Stimulated activated CD8-positive, alpha-beta memory T cell treated with anti-CD3 and anti-CD28 coated beads, Interleukin-4, amount 100 ng/mL, for 1 hour (primary cell): ENCODE measurements at places on chromosomes 5 and 9.

GRCh38 chr5:8751971-8752370 lies 793.9 kb downstream of the SEMA5A start:
- DNase-seq, result no peak

DNA sequence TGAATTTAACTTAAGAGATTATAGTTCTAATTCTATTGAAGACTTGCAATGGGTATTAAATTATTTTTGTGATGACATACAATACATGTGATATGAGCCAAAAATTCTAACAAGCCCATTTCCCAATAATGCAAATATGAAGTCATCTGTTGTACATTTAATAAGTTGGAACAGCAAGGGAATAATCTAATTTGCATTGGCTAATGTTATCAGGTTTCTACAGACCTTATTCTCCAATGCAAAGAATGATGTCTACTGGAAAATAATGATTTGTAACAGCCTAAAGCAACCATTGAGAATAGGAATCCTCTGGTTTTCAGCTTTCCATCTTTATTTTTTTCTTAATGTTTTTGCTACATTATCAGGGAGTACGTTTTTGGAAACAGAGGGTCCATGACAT lies 89.1 kb upstream of the MINAR2 start:
- DNase-seq, result no peak

DNA sequence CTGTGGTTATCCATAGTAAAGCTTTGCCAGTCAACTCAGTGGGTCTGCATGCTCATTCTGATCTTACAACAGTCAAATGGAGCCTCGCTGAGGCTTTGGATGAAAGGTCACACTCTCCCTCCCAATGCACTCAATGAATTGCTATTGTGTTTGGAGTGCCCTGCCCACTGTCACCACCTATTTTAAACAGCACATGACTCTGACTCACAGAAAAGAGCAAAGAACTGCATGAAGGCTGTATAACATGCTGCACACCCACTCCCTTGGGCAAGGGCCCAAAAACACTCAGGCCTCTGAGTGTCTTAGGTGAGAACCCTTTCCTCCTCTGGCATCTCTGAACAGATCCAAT lies 118.7 kb upstream of the CCDC112 start:
- DNase-seq, result no peak

GRCh38 chr5:73031839-73032238 lies 76.0 kb downstream of the FCHO2 start:
- DNase-seq, result no peak

- DNase-seq, result no peak
Observed at GRCh38 chr5:139146809-139147482, 51.2 kb downstream of the SIL1 start.

- DNase-seq, result no peak
Observed at GRCh38 chr9:131997779-131998178, 81.9 kb downstream of the MED27 start.

DNA sequence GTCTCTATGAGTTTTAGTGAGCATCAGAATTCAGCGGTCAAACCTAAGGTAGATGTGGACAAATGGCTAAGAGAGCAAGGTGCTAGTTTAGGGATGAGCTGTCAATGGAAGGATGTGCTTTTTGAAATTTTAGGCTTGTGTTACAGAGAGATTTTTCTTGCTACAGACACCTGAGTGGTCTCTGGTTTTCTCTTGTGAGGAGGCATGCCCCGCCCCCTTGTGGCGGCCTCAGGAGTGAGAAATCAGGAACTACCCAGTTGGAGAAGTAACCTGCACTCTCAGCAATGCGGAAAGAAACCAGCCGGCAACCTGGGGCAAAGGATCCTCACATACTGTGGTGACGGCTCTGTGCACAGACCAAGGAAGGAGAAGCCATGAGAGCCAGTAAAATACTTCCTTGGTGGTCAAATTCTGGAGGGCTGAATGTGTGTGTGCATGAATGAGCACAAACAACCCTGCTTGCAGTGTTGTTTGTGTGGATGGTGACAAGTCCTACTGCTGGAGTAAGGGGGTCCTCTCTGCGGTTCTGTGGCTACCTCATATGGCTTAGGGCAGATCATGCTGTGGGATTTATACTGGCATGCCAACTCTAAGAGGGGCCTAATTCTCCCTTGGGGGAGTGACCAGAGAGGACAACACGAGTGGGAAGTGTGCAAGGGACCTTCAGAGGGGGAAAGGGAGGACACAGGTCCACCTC lies 16.7 kb upstream of the HSD17B4 start:
- peak; percentile 56 for DNase-seq

- no peak for DNase-seq
Observed at GRCh38 chr5:133959643-133960042, 8.8 kb downstream of the C5orf15 start.

DNA sequence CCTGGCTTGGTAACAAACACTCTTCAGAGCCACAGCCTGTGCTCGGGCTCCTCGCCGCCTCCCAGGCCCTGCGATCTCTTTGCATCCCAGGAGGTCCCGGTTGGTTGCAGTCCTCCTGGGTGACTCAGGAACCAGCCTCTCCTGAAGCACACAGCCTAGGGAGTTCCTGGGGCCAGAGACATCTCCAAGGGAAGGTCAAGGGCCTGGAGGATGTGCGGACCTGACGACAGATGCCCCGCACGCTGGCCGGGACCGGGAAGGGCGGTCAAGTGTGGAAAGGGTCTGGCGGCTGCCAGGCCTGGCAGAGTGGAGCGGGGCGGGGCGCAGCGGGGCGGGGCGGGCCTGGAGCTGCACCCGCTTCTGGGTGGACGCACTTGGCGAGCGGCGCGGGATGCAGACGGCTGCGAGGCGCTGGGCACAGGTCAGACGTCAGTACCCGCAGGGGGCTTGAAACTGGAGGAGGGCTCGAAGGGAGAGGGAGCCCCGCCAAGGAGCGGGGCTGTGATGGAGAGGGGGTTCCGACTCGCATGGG lies 45.0 kb upstream of the PRSS3 start:
- DNase-seq, result no peak

DNA sequence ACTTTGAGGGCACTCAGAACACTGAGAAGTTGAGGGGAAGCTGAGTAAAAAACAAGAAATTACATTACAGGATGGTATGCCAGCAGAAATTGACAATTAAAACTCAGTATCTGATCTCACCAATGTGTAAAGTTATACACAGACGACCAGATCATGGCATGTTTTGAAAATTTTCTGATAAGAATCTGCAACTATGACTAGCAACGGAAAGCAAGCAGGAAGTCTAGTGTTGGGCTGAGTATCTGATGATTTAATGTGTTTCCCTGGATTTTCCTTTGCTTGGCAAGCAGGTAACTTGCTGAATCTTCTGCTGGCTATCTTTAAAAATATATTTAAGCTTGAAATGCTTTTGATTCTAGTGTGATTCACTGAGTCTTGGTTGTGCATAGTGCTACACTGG lies 5.2 kb upstream of the GCNT4 start:
- no peak for DNase-seq

GRCh38 chr5:156947925-156948324 lies 15.1 kb downstream of the TIMD4 start:
- DNase-seq, result no peak
